G401 (cell line): ENCODE measurements at places on chromosomes 1 and 21.

- DNase-seq, result no peak
Measured at GRCh38 chr21:17371450-17371849, 141.4 kb upstream of the CXADR start.

- no peak for DNase-seq
Measured at GRCh38 chr1:229557200-229557850, 1.2 kb downstream of the ABCB10 start.

GRCh38 chr1:178330848-178331497 is 165.8 kb downstream of the CLEC20A start:
- DNase-seq, result no peak

DNA sequence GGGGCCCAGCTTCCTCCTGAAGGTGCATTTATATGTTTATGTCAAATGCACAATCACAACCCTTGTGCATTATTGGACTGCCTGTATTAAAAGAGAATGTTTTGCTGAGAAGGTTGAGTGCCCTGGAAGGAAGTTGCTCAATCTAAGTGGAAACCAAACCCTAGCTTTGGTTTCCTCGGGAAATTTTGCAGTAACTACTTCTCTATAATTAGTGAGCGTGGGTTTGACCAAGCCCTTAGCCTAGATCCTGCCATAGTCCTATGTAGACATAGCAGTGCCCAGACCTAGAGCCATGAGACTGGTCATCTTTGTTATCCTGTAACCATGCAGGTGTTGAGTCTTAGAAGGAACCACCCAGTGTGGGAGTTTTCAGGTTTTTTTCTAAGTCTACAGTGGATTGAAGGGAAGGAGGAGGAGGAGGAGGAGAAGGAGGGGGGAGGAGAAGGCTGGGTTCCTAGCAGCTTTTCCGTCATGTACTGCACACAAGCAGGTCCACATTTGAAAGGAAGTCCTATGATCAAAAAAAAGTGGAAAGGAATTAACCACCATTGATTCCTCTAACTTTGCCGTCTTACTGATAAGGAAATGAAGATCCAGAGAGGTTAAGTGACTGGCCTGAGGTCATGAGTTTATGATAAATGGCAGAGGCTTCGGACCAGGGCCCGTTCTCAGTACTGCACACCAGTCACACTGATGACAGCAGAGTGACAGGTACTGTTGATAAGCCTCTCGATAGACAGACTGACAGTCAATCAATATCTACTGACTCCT is 72.2 kb upstream of the LYST start:
- DNase-seq, result no peak

DNA sequence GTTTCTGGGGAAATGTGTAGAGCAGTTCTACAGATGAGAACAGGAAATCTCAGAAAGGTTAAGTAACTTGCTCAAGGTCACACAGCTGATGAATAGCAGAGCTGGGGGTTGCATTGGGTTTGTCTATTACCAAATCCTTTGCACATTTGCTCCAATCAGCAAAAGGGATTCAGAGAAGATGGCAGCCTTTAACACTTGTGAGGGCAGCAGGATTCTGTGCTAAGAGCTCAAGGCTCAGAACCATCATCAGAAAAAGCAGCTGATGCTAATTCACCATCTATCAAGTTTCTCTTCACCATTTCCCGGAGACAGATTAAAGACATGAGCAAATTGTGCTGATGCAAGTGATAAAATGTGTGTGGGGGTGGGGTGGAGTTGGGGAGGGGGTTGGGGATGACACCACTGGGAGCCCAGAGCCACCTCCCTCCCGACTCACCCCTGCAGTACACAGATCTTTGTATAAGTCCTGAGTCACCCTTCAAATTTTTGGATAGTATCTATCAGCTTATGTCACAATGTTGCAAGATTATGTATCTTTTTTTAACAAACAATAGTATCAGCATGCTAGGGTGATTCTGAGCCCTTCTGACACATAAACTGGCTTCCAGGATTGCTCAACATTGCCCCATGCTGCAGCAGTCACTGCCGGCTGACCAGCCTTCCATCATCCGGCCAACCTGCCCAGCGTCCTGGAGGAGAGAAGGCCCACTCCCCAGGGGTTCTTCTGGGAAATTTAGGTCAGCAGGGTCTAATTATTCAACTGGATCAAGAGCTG is 2.8 kb upstream of the SPSB1 start:
- DNase-seq, result no peak

DNA sequence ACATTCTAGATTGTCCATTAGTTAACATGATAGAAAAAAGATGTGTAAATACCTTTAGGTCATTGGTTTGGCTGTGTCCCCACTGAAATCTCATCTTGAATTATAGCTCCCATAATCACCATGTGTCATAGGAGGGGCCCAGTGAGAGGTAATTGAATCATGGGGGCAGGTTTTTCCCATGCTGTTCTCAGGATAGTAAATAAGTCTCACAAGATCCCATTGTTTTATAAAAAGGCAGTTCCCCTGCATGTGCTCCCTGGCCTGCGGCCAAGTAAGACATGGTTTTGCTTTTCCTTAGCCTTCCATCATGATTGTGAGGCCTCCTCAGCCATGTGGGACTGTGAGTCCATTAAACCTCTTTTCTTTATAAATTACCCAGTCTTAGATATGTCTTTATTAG is 32.5 kb upstream of the SLC44A5 start:
- no peak for DNase-seq

GRCh38 chr1:85047472-85048295 is 616 bp downstream of the MCOLN3 start:
- no peak for DNase-seq
